Smooth muscle cell of the brain vasculature (primary cell): ENCODE measurements at places on chromosomes 3 and 15.

DNA sequence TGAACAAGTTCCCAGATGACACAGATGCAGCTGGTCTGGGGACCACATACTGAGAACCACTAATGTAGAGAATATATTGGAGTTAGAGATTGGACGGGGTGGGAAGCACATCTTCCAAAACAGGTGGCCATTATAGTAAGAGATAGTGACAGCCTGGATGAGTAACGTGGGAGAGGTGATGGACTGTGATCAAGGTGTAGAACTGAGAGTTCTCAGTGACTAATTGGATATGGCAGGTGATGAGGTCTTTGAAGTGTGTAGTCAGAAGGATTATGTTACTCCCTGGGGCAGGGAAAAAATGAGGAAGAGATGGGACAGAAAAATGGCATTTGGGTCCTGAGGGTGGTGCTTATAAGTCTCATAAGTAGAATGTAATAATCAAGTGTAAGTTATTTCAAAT lies 66.6 kb downstream of the KCNMB2 start:
- no peak for DNase-seq

DNA sequence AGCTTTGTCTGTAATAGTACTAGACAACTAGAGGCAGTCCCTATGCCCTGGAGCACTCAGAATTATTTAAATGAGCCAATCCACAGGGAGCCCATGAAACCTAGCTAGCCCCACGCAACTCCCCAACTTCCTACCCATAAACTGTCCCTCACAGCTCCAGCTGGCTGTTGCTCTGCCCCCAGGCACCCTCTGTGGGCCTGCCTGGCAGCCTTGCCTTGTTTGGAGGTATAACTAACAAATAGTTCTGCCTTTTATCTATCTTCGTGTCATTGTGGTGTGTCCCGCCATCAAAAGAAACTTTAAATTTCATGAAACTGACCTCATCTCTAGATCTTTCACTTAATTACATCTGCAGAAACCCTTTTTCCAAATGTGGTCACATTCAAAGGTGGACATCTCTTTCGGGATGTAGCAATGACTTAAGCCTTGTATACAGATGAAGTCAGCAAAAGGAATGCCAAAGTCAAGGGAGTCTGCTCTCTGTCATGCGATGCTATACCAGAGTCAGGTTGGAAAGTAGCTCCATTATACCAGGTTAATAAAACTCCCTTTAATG lies 1.8 kb upstream of the RTP3 start:
- DNase-seq = no peak

DNA sequence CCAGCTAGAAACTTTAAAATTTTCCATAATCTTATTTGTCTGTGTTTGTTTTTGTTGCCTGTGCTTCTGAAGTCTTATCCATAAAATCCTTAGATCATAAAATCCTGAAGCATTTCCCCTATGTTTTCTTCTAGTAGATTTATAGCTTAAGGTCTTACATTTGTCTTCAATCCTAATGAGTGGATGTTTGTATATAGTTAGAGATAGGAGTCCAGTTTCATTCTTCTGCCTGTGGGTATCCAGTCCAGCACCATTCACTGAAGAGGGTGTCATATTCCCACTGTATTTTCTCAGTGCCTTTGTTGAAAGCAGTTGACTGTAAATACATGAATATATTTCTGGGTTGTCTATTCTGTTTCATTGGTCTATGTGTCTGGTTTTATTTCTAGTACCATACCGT lies 44.8 kb upstream of the SPSB4 start:
- DNase-seq = no peak

- no peak for DNase-seq
Measured at GRCh38 chr15:82039871-82040270, 5.9 kb downstream of the MEX3B start.

GRCh38 chr3:89955156-89955555 lies 847.7 kb downstream of the EPHA3 start:
- DNase-seq = peak; percentile 85

GRCh38 chr3:108471426-108471825 lies 39.0 kb downstream of the MYH15 start:
- DNase-seq = no peak

DNA sequence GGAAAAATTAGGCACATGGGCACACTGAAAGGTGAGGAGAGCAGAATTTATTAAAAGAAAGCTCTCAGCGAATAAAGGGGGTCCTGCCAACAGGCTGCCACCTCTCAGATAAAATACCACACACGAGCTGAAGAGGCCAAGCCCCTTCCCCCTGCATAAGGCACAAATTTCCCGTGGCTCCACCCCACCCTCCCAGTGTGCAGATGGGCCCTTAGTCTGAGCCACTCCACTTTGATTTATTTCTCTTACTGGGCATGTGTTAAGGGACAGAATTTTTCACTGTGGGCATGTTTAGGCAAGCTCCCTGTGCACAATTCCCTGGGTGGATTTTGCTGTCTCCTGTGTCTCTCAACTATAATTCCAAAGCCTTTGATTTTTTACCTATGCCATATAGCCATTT lies 409.8 kb downstream of the TBL1XR1 start:
- no peak for DNase-seq

DNA sequence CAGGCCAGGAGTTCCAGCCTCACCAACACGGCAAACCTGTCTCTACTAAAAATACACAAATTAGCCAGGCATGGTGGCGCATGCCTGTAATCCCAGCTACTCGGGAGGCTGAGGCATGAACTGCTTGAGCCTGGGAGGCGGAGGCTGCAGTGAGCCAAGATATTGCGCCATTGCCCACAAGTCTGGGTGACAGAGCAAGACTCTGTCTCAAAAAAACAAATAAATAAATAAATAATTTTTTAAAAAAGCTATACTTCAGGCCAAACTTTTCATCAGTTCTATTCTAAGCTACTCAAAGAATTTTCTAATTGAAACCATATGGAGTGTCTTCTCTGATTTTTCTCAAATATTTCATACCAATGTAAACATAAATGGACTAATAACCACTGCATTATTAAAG lies 43.5 kb downstream of the PHC3 start:
- no peak for DNase-seq

GRCh38 chr15:70856884-70857561 lies 3.1 kb upstream of the LARP6 start:
- DNase-seq = peak; percentile 88

DNA sequence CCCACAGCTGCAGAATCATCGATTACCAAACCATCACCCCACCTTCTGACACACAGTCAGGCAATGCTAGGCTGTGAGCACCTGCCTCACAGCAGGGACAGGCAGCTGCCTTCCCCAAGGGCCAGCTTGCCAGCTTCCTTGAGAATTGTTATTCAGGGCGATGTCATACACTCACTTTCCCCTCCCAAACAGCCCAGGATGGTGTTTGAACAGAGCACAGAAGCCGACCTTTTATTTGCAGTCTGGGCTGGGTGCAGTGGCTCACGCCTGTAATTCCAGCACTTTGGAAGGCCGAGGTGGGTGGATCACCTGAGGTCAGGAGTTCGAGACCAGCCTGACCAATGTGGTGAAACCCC lies 84.5 kb upstream of the HERC1 start:
- DNase-seq = no peak

DNA sequence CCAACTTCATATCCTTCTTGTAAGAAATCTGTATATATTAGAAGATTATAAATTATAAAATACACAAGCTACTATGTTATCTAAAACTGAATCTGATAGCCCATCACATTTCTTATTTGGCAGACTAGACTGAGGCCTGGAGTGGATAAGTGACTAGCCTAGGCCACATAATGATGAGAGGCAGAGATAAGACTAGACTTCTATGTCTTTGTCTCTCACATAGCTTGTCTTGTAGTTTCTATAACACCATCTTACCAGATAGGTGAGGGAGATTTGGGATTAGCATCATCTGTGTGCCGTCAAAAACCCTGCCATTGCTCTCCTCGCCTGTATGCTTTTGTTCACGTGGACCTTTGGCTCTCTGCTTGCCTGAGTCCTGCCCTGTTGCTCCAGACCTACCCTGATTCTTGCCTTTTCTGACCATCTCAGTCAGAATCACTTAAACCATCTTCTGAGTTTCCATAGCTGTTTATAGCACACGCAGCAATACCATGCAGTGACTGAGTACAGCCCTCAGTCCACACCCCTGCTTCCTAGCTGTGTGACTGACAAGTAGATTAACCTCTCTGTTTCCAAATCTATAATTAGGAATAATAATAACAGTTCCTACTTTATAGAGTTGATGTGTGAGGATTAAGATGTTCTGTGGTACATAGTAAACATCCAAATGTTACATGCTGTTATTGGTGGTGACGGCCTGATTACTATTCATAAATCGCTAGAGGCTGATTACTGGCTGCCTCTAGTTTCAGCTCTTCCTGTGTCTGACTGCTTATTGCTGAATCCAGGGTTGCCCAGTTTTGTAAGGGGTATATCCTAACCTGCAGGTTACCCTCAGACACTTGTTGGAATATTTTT lies 49.7 kb downstream of the PDE8A start:
- DNase-seq = no peak

- DNase-seq = no peak
Measured at GRCh38 chr3:114439284-114439683, 145.5 kb downstream of the TIGIT start.

DNA sequence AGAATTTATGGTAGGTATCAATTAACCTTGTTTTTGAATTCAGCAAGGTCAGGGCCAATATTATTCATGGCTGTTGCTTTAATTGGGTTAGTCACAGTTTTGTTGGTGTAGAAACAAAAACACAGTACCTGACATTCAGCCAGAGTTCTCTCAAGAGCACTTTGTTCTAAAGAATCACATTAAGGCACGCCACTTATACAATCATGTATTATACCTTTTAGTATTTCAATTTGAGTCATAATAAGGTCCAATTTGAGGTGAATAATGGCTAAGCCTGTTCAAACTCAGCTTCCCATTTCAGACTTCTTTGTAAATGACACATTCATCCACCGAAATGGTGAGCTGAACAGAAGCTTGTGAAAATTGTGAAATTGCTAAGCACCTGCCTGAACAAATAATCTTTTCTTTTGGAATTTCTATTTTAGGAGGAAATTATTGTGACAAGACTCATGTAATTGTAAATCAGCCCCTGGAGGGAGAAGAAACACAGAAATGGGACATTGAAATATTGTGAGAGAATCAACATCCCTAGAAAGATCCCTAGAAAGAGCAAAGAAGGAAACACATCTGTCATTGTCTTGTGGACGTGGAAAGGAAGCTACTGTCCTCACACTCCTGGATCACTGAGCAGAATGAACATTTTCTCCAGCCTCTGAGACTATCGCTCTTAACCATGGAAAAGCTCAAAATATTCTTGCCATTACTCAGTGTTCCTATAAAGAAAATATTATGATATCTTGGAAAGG lies 29.3 kb downstream of the RIOX2 start:
- DNase-seq = no peak

DNA sequence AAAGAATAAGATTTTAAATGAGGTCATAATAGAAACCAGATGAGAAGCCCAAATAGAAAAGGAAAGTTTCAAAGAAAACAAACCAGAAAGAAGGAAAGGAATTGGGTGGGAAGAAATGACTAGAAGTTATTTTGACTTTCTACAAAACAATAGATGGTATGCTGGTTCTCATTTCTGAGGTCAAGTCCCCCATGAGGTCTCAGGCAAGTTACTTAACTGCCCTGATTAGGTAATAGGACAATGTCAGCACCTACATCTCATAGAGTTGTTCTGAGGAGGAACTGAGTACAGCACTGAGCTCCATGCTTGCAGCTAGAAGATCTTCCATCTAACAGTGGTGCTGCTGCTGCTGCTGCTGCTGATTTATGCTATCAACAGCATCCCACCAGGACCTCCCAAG lies 185.9 kb downstream of the ERC2 start:
- no peak for DNase-seq

DNA sequence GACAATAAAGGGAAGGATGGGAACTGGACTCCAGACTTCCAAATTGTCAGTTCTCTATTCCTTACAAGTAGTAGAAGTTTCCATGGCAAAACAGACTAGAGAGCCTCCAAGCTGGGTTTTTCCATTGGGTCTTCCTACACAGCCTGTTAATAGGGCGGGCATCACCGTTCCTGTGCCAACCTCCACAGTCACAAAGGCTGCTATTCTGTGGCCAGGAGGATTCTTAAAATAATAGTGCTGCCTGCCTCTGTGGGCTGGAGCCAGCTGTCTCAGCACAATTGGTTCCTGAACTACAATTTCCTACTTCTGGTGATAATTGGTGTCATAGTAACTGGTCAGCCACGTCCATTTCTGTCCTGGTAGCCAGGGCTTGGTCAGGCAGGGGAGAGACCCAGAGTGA lies 38.6 kb downstream of the LYZL4 start:
- DNase-seq = no peak

DNA sequence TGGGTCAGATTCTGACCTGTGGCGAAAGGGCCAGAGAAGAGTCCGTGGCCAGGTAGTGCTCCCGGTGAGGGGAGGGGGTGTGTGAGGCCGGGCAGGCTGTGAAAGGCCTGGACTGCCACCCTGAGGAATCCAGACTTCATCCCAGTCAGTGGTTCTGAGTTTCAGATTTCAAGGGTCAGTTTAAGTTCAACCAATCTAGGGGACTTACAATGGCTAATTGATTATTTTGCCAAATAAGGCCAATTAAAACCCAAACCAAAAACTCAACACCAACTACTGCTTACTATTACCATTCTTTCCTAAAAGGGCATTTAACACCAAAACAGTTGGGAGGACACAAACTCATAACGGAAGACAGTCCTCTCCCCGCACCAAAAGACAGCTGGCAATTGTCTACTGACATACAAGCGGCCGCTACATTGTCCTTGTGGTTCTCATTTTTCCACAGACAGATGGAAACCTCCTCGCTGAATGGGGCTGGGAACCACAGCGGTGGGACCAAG lies 30.5 kb downstream of the TMEM44 start:
- DNase-seq = no peak

DNA sequence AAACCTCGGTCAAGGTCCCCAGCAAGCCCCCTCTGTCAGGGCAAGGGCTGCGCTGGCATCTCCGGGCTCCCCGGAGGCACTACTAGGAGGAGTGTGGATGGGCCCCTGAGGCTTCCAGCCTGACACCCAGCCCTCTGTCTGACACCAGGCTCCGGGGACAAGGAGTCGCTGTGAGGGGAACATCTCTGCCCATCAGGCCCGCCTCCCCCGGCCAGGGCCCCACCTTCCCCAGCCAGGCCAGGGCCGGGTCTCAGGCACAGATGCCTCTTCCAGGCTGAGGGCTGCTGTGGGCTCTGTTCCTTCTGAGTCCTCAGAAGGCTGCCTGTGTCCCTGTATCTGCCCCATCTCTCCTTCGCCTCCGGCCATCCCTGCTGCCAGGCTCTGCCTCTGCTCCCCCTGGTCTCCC lies 15.8 kb downstream of the CSPG4 start:
- DNase-seq = no peak

DNA sequence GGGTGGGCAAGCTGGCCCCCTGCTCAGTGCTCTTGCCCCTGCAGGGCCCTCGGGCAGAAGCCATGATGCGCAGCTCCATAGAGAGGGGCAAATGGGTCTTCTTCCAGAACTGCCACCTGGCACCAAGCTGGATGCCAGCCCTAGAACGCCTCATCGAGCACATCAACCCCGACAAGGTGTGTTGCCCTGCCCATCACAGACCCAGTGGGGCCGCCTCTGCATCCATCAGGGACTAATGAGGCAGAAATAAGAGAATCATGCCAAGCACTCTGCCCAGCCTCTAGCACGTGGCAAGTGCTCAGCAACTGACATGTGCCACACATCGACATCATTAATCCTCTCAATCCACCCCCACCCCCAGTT lies 49.4 kb downstream of the SEMA3G start:
- DNase-seq = no peak
